ENCODE measurements at places on chromosomes 7 and 10.

DNA sequence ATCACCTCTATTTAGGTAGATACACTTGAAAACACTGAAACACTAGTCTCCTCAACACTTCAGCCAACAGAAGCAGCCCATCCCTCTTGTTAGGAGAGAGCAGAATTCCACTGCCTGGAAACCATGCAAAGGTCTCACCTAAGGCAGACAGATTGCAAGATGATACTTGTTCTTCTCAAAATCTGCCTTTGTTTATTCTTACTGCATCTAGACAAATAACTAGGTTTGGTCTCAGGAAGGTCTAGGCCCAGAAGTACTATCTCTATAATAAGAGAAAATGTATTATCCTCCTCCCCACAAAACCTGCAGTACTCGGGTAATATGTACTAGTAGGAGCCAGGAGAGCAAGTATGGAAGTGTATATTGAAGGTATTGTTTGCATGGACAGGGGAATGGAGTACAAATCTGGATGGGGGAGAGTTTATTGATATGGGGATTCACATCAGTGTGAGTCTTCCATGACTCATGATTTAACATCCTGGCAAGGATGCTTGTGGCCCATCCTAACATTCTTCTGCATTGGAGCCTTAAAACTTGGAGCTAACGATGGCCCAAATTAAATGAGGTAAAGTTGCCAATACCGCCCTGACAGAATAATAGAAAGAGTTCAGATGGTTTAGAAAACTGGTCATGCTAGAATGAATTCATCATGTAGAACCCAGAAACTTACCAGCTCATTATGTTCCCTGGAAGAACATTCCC, 109.2 kb downstream of the EPC1 start:
- no peak overlapping the region for H3K4me3 ChIP-seq
- H3K4me1 ChIP-seq: no peaks in the 10 kb centered on the region
- peak; percentile 76 for DNase-seq
- no peaks in the 10 kb centered on the region for H3K27me3 ChIP-seq
- H3K36me3 ChIP-seq: no peaks in the 10 kb centered on the region

GRCh38 chr10:22713853-22714478, 412 bp downstream of the PIP4K2A start:
- H3K36me3 ChIP-seq: no peaks in the 10 kb centered on the region

DNA sequence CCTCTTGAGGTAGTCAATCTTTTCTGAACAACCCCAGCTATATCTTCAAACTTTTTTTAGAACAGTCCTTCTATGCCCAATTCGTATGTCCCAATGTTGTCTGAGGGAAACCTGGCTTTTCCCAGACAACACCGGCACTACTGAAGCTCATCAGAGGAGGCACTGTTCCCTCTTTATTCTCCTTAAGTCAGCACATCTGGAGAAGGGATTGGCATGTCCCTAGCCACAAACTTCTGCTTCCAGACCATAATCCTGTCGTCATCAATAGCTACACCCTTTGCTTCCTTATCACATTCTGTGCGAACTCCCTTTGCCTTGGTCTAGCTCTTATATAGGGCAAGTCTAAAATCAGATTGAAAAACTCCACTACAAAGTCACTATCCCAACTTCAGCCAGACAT, 22.9 kb downstream of the PON3 start:
- H3K36me3 ChIP-seq: no peaks in the 10 kb centered on the region
- H3K27me3 ChIP-seq: no peaks in the 10 kb centered on the region
- H3K27ac ChIP-seq: no peak overlapping the region
- no peak overlapping the region for H3K4me3 ChIP-seq
- DNase-seq: no peak
- H3K4me1 ChIP-seq: no peaks in the 10 kb centered on the region

GRCh38 chr7:37062560-37062859, 338.2 kb upstream of the AOAH start:
- H3K27me3 ChIP-seq: no peaks in the 10 kb centered on the region
- no peak overlapping the region for H3K27ac ChIP-seq
- H3K4me3 ChIP-seq: no peak overlapping the region
- no peak for DNase-seq
- H3K4me1 ChIP-seq: no peaks in the 10 kb centered on the region
- no peaks in the 10 kb centered on the region for H3K36me3 ChIP-seq

- peaks cover 9% of the 10 kb centered on the region for H3K4me1 ChIP-seq
- H3K4me3 ChIP-seq: no peak overlapping the region
- no peak for DNase-seq
- H3K27ac ChIP-seq: no peak overlapping the region
- H3K27me3 ChIP-seq: peaks cover 26% of the 10 kb centered on the region
- H3K36me3 ChIP-seq: no peaks in the 10 kb centered on the region
Measured at GRCh38 chr10:12847361-12847975, 154.0 kb downstream of the CCDC3 start.

DNA sequence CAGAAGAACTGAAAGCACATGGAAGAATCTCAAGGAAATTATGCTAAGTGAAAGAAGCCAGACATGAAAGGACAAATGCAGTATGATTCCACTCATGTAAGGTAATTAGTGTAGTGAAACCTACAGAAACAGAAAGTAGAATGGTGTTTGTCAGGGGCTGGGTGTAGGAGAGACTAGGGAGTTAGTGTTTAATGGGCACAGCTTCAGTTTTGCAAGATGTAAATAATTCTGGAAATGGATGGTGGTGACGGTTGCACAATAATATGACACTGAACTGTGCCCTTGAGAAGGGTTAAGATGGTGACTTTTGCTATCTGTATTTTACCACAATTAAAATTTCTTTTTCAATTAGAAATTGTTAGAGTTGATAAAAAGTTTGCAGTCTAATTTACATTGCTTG, 157.3 kb upstream of the ADCY1 start:
- H3K4me3 ChIP-seq: no peak overlapping the region
- no peaks in the 10 kb centered on the region for H3K4me1 ChIP-seq
- no peaks in the 10 kb centered on the region for H3K27me3 ChIP-seq
- no peak for DNase-seq

- H3K27me3 ChIP-seq: no peaks in the 10 kb centered on the region
- peaks cover 13% of the 10 kb centered on the region for H3K4me1 ChIP-seq
- no peak overlapping the region for H3K27ac ChIP-seq
- no peak overlapping the region for H3K4me3 ChIP-seq
- no peak for DNase-seq
- no peaks in the 10 kb centered on the region for H3K36me3 ChIP-seq
Measured at GRCh38 chr7:44729949-44730590, 18.6 kb upstream of the ZMIZ2 start.

DNA sequence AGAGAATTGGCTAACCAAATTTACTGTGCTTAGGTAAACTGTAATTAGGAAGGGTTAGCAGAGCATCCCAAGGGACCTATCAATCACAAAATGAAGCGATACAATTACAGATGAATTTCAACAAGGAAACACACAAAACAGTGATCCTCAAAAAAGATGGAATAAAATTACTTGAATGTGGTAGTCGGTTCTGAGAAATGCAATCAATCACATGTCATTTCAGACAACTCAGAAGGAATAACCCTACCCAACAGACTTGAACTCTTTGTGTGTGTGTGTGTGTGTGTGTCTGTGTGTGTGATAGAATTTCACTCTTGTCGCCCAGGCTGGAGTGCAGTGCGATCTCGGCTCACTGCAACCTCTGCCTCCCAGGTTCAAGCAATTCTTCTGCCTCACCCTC, 43.5 kb downstream of the ST8SIA6 start:
- no peaks in the 10 kb centered on the region for H3K36me3 ChIP-seq
- H3K27me3 ChIP-seq: peaks cover 14% of the 10 kb centered on the region
- H3K4me1 ChIP-seq: no peaks in the 10 kb centered on the region
- H3K4me3 ChIP-seq: no peak overlapping the region
- no peak for DNase-seq

- H3K27ac ChIP-seq: no peak overlapping the region
- peak; percentile 8 for DNase-seq
- H3K4me1 ChIP-seq: no peaks in the 10 kb centered on the region
- no peaks in the 10 kb centered on the region for H3K36me3 ChIP-seq
Measured at GRCh38 chr7:30225863-30226613, 58.4 kb upstream of the ZNRF2 start.

DNA sequence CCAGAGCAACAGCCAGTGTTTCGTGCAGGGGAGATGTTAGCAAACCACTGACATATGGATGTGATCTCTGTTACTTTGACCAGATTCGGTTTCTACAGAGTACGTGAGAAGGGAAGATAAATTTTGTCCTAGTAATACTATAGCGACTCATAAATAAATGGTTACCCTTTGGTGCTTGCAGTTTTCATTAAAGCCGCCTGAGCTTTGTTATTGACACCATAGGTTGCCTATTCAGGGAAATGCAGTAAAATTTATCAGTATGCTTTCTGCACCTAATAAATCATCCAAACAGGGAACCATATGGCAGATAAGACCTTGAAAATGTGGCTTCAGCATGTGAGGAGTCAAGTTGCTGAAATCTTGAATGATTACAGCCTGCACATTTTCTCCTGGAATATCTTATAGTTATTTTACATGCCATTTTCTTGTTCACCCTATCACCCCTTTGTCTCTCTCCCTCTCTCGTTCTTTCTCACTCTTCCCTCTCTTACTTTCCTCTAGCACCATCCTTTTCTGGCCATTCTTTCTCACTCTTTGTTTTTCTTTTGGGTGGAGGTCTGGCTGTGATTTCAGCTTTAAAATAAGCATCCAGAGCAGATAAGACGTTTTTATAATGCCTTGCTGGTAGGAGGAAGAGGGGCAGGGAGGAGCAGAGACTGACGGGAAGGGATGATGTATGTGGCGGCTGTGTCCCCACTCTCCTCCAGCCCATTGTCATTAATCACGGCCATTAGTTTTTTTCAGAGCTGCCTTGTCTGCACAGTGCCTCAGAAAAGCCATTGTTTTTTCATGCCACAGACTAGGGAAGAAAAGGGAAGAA, 182.5 kb downstream of the LRMDA start:
- no peaks in the 10 kb centered on the region for H3K36me3 ChIP-seq
- no peaks in the 10 kb centered on the region for H3K4me1 ChIP-seq
- no peak for DNase-seq
- no peak overlapping the region for H3K4me3 ChIP-seq
- no peak overlapping the region for H3K27ac ChIP-seq

DNA sequence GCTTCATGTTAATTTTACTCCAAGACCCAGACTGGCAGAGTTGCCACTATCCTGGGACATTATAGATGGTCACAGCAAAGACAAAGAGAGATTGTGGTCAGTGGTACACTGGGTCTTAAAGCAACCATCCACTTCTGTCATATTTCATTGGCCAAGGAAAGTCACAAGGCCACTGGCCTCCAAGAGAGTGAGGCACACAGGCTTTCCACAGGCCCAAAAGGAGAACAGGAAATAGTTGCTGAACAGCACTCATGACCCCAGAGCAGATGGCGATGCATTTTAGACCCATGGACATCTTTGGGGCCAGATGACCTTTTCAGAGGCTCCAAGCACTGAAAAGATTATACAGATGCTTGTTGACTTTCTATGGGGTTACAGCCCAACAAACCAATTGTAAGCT, 97.4 kb downstream of the ARID5B start:
- H3K4me3 ChIP-seq: no peak overlapping the region
- no peaks in the 10 kb centered on the region for H3K27me3 ChIP-seq
- H3K36me3 ChIP-seq: peaks cover 29% of the 10 kb centered on the region

GRCh38 chr10:110994406-110995086, 75.1 kb downstream of the SHOC2 start:
- DNase-seq: no peak
- H3K27me3 ChIP-seq: no peaks in the 10 kb centered on the region
- peaks cover 1% of the 10 kb centered on the region for H3K4me1 ChIP-seq

- no peaks in the 10 kb centered on the region for H3K27me3 ChIP-seq
- peak; percentile 35 for DNase-seq
- no peaks in the 10 kb centered on the region for H3K36me3 ChIP-seq
- H3K4me3 ChIP-seq: no peak overlapping the region
- H3K4me1 ChIP-seq: no peaks in the 10 kb centered on the region
Measured at GRCh38 chr7:90262438-90262837, 17.5 kb downstream of the CFAP69 start.

DNA sequence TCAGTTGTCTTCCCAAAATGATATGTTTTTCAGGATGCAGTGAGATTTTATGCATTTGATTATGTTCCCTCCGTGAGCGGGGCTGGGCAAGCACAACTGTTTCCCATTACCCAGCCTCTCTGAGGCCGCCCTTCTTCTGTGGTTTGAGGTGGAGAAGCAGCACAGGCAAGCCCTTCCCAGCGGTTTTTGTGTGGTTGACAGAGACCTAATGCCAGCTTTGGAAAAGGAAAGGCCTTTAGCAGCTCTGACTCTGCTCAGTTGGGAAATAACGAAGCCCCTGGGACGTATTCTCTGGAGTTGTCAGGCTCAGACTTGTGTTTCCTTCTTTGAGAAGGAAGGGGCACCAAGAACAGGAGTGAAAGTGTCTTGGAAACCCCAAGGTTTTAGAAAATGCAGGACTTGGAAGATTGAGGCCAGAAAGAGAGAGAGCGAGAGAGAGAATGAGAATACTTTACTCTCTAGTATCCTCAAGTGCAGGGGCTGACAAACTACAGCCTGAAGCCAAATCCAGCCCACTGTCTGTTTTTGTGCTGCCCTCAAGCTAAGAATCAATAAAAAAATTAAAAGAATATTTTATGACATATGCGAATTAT, 20.6 kb upstream of the PDCD4 start:
- DNase-seq: no peak
- H3K36me3 ChIP-seq: no peaks in the 10 kb centered on the region
- H3K4me3 ChIP-seq: no peak overlapping the region
- no peaks in the 10 kb centered on the region for H3K4me1 ChIP-seq
- H3K27me3 ChIP-seq: peaks cover 32% of the 10 kb centered on the region

GRCh38 chr10:44724415-44725174, 186.5 kb upstream of the TMEM72 start:
- H3K27me3 ChIP-seq: no peaks in the 10 kb centered on the region
- H3K4me3 ChIP-seq: no peak overlapping the region
- DNase-seq: peak; percentile 74
- no peaks in the 10 kb centered on the region for H3K36me3 ChIP-seq
- H3K4me1 ChIP-seq: peaks cover 6% of the 10 kb centered on the region

- no peaks in the 10 kb centered on the region for H3K4me1 ChIP-seq
- H3K27me3 ChIP-seq: no peaks in the 10 kb centered on the region
- H3K36me3 ChIP-seq: no peaks in the 10 kb centered on the region
- H3K4me3 ChIP-seq: no peak overlapping the region
- no peak overlapping the region for H3K27ac ChIP-seq
Measured at GRCh38 chr7:51705701-51706100, 389.1 kb upstream of the COBL start.

- no peak for DNase-seq
- peaks cover 5% of the 10 kb centered on the region for H3K27me3 ChIP-seq
- H3K4me3 ChIP-seq: no peak overlapping the region
- no peaks in the 10 kb centered on the region for H3K36me3 ChIP-seq
Measured at GRCh38 chr7:8208816-8209215, 53.2 kb downstream of the ICA1 start.

- H3K4me3 ChIP-seq: no peak overlapping the region
- no peaks in the 10 kb centered on the region for H3K36me3 ChIP-seq
- no peaks in the 10 kb centered on the region for H3K27me3 ChIP-seq
- peak overlapping the region; percentile 50 for H3K27ac ChIP-seq
- DNase-seq: peak; percentile 89
- H3K4me1 ChIP-seq: peaks cover 2% of the 10 kb centered on the region
Measured at GRCh38 chr7:43674559-43675436, 54.5 kb downstream of the COA1 start.

- no peaks in the 10 kb centered on the region for H3K36me3 ChIP-seq
- H3K4me1 ChIP-seq: no peaks in the 10 kb centered on the region
- DNase-seq: no peak
Measured at GRCh38 chr7:95976369-95977060, 204.2 kb downstream of the DYNC1I1 start.

GRCh38 chr10:15172306-15172840, 3.9 kb upstream of the NMT2 start:
- H3K36me3 ChIP-seq: no peaks in the 10 kb centered on the region
- no peak for DNase-seq
- H3K27me3 ChIP-seq: no peaks in the 10 kb centered on the region
- H3K4me3 ChIP-seq: no peak overlapping the region
- no peak overlapping the region for H3K27ac ChIP-seq

GRCh38 chr7:2354939-2355704, 495 bp downstream of the EIF3B start:
- H3K27me3 ChIP-seq: no peaks in the 10 kb centered on the region
- peak overlapping the region; percentile 55 for H3K4me3 ChIP-seq
- no peak for DNase-seq

Measured in IMR-90 (cell line).